ENCODE measurements at places on chromosomes 4 and X.
A peak's percentile ranks its signal among the peaks of the same experiment; 100 is the strongest.

GRCh38 chr4:162645381-162645780, 481.6 kb upstream of the FSTL5 start:
- H3K4me1 ChIP-seq, result no peaks in the 10 kb centered on the region
- DNase-seq, result no peak
- no peak overlapping the region for H3K27ac ChIP-seq
- no peaks in the 10 kb centered on the region for H3K36me3 ChIP-seq
- no peaks in the 10 kb centered on the region for H3K27me3 ChIP-seq
- H3K4me3 ChIP-seq, result no peak overlapping the region

GRCh38 chr4:105257817-105258495, 111.3 kb downstream of the TET2 start:
- no peak overlapping the region for H3K4me3 ChIP-seq
- no peak overlapping the region for H3K27ac ChIP-seq
- DNase-seq, result no peak

DNA sequence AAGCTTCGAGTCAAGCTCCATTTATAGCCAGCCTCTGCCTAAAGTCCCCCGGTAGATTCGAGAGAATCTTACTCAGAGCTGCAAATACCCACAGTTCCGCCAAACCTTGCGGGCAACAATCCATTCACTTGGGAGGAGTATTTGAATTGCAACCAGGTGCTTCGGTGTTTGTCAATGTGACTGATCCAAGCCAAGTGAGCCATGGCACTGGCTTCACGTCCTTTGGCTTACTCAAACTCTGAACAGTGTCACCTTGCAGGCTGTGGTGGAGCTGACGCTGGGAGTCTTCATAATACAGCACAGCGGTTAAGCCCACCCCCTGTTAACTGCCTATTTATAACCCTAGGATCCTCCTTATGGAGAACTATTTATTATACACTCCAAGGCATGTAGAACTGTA, 11.2 kb downstream of the CD40LG start:
- H3K36me3 ChIP-seq, result peaks cover 34% of the 10 kb centered on the region
- peak overlapping the region; percentile 18 for H3K4me3 ChIP-seq
- H3K4me1 ChIP-seq, result peaks cover 77% of the 10 kb centered on the region
- no peak for DNase-seq
- H3K27ac ChIP-seq, result peak overlapping the region; percentile 79

- H3K27ac ChIP-seq, result no peak overlapping the region
- H3K27me3 ChIP-seq, result no peaks in the 10 kb centered on the region
- no peak for DNase-seq
- H3K36me3 ChIP-seq, result no peaks in the 10 kb centered on the region
- H3K4me1 ChIP-seq, result no peaks in the 10 kb centered on the region
- no peak overlapping the region for H3K4me3 ChIP-seq
Observed at GRCh38 chr4:162565730-162566129, 401.9 kb upstream of the FSTL5 start.

DNA sequence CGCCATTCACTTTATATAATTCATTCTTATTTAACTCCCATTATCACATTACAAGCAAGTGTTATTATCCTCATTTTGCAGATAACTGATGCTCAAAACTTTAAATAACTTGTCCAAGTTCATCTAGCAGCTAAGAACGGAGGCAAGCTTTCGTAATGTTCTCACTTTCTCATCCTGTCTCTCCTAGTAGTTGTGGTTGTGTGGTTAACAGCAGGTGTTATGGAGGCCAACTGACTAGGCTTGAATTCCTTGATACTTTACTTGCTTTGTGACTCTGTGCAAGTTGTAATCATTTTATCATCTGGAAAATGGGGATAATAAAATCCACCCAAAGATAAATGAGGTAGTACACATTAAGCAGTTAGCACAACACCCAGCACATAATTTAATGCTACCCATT, 109.9 kb upstream of the PTPN13 start:
- no peak overlapping the region for H3K27ac ChIP-seq
- H3K4me1 ChIP-seq, result no peaks in the 10 kb centered on the region
- H3K4me3 ChIP-seq, result no peak overlapping the region
- no peak for DNase-seq

DNA sequence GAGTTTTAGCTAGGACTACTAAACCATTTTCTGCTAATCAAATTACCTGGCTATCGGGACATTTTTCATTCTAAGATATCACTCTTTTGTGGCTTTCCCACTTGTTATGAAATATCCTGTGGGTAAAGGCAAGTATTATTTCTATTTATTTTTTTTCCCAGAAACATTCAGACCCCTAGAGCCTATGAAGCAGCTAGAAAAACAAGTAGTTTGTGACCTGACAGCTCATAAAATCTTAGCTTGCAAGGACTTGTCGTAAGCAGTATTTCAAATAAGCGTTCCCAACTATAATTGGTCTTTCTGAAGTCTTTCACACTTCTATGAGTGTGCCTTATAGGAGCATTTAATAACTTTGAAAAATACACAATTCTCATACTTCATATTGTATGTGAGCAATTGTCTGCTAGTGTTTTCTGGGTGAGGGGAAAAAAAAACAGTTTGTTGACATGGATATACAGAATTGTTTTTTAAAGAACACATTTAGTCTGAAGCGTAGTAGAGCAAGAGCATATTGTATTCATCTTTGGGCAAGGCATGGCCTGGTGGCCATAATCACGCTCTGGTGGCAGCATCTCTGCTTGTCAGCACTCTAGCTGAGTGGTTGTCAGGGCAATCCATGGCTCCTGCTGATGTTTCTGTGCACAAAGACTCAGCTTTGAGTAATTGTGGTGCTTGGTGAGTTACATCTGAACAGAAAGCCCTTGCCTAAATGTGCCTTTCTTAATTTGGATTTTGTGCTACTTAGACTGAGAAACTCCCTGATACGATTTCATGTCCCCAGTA, 2.6 kb downstream of the MCUB start:
- H3K4me3 ChIP-seq, result peak overlapping the region; percentile 83
- H3K36me3 ChIP-seq, result no peaks in the 10 kb centered on the region
- peaks cover 25% of the 10 kb centered on the region for H3K4me1 ChIP-seq
- DNase-seq, result no peak
- H3K27ac ChIP-seq, result peak overlapping the region; percentile 96
- H3K27me3 ChIP-seq, result no peaks in the 10 kb centered on the region

- H3K27ac ChIP-seq, result no peak overlapping the region
- no peak for DNase-seq
- no peaks in the 10 kb centered on the region for H3K27me3 ChIP-seq
- no peaks in the 10 kb centered on the region for H3K4me1 ChIP-seq
Observed at GRCh38 chrX:39497702-39498265, 600.0 kb downstream of the BCOR start.

DNA sequence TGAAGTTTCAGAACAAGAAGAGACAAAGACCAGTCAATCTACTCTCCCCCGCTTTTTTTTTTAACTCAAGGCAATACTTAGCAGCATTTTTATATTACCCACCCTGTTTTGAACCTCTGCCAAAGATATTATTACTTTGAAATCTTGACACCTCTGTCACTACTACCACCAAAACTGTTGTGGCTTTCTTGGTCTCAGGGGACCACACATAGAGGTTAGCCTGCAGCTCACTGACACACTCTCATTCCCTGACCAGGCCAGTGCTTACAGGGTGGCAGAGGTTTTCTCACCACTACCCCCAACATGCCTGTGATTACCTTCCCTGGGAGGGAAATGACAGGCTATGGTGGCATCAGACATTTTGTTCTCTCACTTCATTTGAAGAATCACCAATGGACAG, 137.4 kb upstream of the STIM2 start:
- no peak for DNase-seq
- no peaks in the 10 kb centered on the region for H3K27me3 ChIP-seq
- H3K4me3 ChIP-seq, result no peak overlapping the region
- peaks cover 5% of the 10 kb centered on the region for H3K4me1 ChIP-seq
- no peak overlapping the region for H3K27ac ChIP-seq
- no peaks in the 10 kb centered on the region for H3K36me3 ChIP-seq

DNA sequence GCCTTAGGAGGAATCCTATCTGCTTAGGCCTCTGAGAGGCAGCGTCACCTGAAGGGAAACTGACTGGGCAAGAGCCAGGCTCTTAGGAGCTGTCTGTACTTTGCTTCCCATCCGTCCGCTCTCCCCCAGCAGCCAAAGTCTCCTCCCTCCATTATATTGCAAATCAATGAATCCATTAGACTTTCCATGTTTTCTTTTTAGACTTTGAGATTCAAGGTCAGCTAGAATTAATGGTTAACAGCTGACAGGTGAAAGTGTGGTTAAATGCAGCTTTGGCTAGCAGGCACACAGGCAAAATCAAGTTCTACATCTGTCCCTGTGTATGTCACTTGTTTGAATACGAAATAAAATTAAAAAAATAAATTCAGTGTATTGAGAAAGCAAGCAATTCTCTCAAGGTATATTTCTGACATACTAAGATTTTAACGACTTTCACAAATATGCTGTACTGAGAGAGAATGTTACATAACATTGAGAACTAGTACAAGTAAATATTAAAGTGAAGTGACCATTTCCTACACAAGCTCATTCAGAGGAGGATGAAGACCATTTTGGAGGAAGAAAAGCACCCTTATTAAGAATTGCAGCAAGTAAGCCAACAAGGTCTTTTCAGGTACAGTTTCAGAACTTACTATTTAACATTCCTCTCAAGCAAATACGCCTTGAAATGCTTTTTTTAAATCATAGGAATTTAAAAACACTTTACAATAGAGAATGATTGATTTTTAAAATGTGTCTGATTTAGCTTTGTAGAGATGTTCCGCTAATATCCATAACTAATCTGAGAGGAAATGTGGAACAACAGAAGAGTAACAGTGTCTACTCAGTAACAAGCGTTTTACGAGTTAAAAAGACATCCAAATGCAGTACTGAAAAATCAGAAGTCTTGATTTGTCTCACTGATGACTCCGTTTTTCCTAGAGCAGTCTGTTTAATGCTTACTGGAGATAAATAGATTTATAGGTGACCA, at the start of gene F11:
TSS of gene F11 (plus strand) at position 507 of the 970 bp plus-strand sequence. CDS start 948 bp downstream, outside the sequence.
- DNase-seq, result no peak
- H3K4me3 ChIP-seq, result no peak within 1 kb of the TSS
- no peaks in the 10 kb centered on the region for H3K36me3 ChIP-seq
- no peaks in the 10 kb centered on the region for H3K4me1 ChIP-seq
- no peaks in the 10 kb centered on the region for H3K27me3 ChIP-seq

- H3K36me3 ChIP-seq, result no peaks in the 10 kb centered on the region
- H3K4me1 ChIP-seq, result no peaks in the 10 kb centered on the region
- no peak for DNase-seq
- no peaks in the 10 kb centered on the region for H3K27me3 ChIP-seq
- H3K4me3 ChIP-seq, result no peak overlapping the region
Observed at GRCh38 chr4:97643179-97643578, 500.1 kb downstream of the STPG2 start.

GRCh38 chr4:23614284-23614892, 275.5 kb downstream of the PPARGC1A start:
- H3K27ac ChIP-seq, result no peak overlapping the region
- no peaks in the 10 kb centered on the region for H3K36me3 ChIP-seq
- no peak overlapping the region for H3K4me3 ChIP-seq

DNA sequence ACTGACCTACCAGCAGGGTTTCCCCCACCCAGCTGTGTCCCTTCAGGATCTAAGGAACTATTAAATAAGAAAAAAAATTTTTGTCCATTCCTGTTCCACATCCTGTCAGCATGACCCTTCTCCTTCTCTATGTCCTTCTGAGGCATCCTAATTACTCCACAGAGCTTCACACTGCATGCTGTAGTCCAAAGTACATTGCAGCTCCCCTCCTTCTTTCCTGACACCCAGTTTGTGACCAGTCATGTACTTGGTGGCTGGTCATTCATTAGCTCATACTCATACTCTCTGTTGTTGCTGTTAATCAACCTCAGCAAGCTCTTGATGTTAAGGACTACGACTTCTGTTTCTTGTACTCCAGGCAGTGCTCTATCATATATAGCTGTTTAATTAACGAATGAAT, 2.4 kb upstream of the EGF start:
- no peaks in the 10 kb centered on the region for H3K36me3 ChIP-seq
- H3K4me1 ChIP-seq, result no peaks in the 10 kb centered on the region
- no peaks in the 10 kb centered on the region for H3K27me3 ChIP-seq
- H3K27ac ChIP-seq, result no peak overlapping the region
- H3K4me3 ChIP-seq, result no peak overlapping the region

DNA sequence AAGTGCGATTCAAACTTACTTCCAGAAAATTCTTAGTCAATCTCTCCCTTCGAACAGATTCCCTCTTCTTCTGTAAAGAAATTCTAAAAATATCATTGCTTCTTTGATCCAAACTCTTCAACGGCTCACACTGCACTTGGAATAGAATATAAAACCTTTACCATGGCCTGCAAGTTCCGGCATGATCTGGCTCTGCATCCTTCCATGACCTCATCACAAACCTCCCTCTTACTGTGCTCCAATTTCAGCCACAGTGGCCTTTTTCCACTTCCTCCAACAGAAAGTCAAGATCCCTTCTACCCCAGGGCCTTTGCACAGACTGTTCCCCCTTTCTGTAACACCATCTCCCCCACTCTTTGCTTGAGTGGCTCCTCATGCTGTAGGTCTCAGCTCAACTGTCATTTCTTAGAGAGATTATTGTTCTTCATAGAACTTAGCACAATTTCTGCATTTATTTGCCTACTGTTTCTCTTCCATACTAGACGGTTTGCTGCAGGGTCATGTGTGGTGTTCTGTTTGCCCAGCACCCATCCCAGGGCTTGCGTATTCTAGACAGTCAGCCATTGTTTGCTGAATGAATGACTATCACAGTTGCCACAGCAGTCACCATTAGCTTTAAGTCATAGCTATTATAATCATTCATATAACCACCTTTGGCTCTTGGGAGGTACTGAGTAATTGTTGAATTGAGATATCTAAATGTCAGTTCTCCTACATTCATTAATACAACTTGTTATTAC, 1.9 kb upstream of the STOX2 start:
- no peaks in the 10 kb centered on the region for H3K4me1 ChIP-seq
- H3K27me3 ChIP-seq, result no peaks in the 10 kb centered on the region
- H3K27ac ChIP-seq, result no peak overlapping the region
- DNase-seq, result no peak

- no peaks in the 10 kb centered on the region for H3K36me3 ChIP-seq
- no peaks in the 10 kb centered on the region for H3K27me3 ChIP-seq
- DNase-seq, result no peak
- no peak overlapping the region for H3K27ac ChIP-seq
- no peaks in the 10 kb centered on the region for H3K4me1 ChIP-seq
Observed at GRCh38 chr4:31104043-31104442, 383.9 kb downstream of the PCDH7 start.

GRCh38 chr4:61356696-61357095, 156.6 kb downstream of the ADGRL3 start:
- DNase-seq, result no peak
- no peaks in the 10 kb centered on the region for H3K27me3 ChIP-seq
- no peaks in the 10 kb centered on the region for H3K4me1 ChIP-seq
- H3K4me3 ChIP-seq, result no peak overlapping the region

DNA sequence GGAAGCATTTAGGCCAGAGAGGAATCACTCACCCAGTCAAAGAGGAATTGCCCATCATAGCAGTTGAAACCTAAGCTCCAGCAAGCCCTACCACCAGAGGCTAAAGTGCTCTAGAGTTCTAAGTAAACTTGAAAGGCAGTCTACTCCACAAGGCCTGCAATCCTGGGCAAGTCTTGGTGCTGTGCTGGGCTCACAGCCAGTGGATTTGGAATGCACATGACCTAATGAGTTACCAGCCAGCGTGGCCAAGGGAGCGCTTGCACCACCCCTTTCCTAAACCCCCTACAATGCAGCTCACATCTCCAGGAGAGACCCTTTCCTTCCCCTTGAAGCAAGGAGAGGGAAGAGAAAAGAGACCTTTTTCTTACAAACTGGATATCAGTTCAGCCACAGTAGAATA, 445.7 kb downstream of the GASK1B start:
- H3K4me1 ChIP-seq, result no peaks in the 10 kb centered on the region
- no peak for DNase-seq
- H3K4me3 ChIP-seq, result no peak overlapping the region
- no peaks in the 10 kb centered on the region for H3K27me3 ChIP-seq

GRCh38 chr4:109004418-109004817, 241.6 kb upstream of the ETNPPL start:
- no peaks in the 10 kb centered on the region for H3K4me1 ChIP-seq
- no peaks in the 10 kb centered on the region for H3K27me3 ChIP-seq
- H3K4me3 ChIP-seq, result no peak overlapping the region
- DNase-seq, result no peak
